Esophagus mucosa (tissue), 1 donor: ENCODE measurements at places on chromosomes 1 and 21. TPM values are rescaled to one million over a fixed set of nuclear protein-coding genes. Genes with fewer than 3 reads are reported as not detected.

- ATAC-seq, result peak; percentile 39
Observed at GRCh38 chr21:44392916-44393315, 39.5 kb downstream of the TRPM2 start.

- ATAC-seq, result no peak
Observed at GRCh38 chr21:38297871-38298270, 41.1 kb downstream of the KCNJ15 start.

Gene PLA2G2D
- total RNA-seq, result 0.20 TPM

Gene PTAFR
- total RNA-seq, result 7.6 TPM

DNA sequence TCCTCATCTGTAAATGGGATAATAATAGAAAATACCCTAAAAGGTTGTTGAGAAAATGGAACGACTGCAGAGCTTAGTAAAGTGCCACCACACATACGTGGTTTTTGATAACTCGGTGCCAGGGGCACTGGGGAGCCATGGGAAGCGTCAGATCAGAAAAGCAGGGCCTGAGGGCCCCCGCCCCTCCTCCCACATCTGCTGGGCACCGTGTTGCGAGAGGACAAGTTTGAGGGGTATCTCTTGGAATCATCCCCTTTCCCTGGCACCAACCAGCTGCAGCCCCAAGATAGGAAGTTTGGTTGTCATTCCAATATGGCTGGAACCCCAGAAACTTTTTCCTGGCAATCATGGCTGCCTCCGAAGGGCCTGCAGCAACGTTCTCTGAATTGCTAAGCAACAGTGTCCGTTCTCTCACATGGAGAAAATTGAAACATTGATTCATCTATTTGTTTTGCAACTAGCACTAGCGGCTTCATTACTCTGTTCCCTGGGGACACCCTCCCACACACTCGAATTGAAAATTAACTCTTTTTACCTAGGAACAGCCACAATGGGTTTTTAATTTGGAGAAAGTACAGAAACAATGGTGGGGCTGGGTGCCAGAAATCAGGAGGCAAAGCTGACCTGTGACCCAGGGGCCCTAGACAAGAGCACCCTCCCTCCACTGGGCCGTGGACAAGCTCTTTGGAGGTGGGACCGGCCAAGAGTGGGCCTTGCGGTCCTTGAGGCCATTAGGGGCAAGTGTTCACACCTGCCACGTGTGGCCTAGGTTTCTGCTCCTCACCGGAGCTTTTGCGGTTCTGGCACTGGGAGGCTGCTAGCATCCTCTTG, 190.0 kb upstream of the VAMP3 start:
- ATAC-seq, result no peak
